ENCODE measurements at places on chromosomes 6 and 20.
A peak's percentile ranks its signal among the peaks of the same experiment; 100 is the strongest.

- no peak for DNase-seq
Observed at GRCh38 chr20:40361916-40362315, 327.1 kb downstream of the MAFB start.

DNA sequence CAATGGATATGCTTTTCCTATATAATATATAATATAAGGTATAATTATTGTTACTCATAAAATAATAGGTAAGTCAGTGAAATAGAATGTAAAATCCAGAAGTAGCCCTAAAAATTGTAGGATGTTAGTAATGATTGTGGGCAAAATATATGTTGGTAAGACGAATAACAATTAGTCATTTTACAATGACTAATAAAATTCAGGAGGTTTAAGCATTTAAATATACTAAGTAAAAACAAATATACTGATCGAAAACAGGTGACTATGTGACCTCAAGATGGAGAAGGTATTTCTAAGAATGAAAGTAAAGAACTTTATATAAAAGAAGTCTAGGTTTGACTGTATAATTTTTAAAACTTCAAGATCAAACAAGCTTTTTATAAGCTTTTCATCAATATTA, 28.9 kb downstream of the FUCA2 start:
- no peak for DNase-seq

DNA sequence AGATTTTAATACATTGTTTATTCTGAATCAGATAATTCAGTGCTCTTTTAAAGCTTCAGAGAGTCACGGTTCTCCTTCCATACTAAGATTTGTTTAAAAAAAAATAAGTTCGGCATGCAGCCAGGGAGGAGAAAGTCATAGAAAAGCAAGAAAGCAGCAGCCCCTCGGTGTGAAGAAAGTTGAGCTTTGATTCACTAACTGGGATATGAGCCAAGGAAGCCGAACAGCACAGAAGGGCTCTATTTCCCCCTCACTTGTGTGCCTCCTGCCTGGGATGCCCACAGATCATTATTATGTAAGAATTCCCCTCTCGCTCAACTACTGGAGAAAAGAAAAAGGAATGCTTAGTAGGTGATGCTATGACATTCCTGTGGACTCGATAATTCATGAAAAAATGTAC, 69.3 kb upstream of the SYNJ2 start:
- peak; percentile 46 for DNase-seq

GRCh38 chr6:143755301-143755744, 77.6 kb downstream of the PHACTR2 start:
- DNase-seq = no peak

DNA sequence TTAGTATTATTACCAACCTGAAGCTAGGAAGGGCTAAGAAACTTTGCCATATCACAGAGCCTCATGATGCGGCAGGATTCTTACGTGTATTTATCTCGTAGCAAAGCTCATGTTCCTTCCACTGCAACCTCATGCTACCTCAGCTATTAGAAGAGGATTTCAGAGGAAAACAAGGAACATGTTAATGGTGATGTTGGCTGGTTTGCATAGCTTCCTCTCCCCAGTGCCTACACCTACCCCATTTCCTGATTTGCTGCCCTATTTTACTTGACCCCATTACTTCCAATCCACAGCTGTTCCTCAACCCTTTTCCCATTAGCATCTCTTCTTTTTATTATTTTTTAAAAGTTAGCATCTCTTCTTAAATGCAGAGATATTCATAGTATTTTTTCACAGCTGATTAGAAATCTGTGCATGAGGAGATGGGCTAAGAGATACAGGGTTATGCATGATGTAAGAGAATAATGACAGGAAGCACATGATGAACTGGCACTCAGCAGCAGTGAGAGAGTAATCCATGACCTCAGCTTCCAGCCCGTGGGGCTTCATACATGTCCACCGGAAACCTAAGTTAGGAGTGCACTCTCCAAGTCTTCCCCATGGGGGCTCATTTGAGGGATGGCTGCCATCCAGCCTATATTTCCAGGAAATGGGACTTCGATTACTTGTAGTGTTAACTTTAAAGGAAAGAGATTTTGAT, 106.1 kb upstream of the ASF1A start:
- DNase-seq = no peak

DNA sequence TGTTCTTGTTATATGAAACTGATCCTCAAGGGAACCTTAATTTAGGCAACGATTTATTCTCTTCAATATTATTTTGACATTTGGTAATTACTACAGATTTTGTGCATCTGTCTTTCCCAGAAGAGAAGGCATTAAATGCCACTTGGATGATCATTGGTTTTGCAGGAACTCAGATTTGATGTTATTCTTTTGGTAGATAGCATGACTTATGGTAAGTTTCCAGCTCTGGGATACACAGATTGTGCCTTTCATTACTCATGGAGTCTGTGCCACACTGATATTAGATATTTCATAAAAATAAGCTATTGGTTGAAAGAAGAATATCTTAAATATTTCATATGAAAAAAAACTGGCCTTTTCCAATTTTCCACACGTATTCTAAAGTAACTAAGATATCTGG, 120.1 kb downstream of the AIG1 start:
- no peak for DNase-seq

GRCh38 chr6:159130846-159131245, 38.4 kb upstream of the FNDC1 start:
- DNase-seq = no peak

GRCh38 chr6:154341871-154342270, 14.7 kb downstream of the IPCEF1 start:
- DNase-seq = no peak

DNA sequence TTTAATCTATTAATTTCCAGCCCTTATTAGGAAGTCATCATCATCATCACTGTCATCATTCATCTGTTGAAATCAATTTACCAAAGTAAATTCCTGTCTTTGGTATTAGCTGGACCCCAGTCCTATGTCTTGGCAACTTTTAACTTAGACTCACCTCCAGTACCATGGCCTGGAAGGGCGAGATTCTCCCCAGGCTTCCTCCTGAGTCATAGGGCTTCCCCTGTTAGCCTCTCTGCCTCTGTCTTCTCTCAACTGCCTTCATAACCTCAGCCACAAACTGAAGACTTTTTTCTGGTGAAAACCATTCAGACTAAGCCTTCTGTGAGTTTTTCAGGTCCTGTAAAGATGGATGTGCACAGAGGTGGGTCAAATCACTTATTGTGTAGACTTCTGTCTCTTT, 95.0 kb downstream of the NKAIN2 start:
- no peak for DNase-seq

- DNase-seq = no peak
Observed at GRCh38 chr6:87909849-87910248, 137.8 kb upstream of the SPACA1 start.

GRCh38 chr6:35402136-35402855, 49.8 kb upstream of the FANCE start:
- no peak for DNase-seq

- DNase-seq = no peak
Observed at GRCh38 chr6:5302220-5302946, 41.1 kb downstream of the FARS2 start.
